ENCODE measurements at places on chromosomes 13 and 19. TPM values are rescaled to one million over a fixed set of nuclear protein-coding genes. Genes with fewer than 3 reads are reported as not detected.

PLK5 gene
- total RNA-seq = not detected

CCDC70 gene
- total RNA-seq = not detected

AKAP11 gene
- total RNA-seq = 42.0 TPM

PRTN3 gene
- total RNA-seq = not detected

PDX1 gene
- not detected for total RNA-seq

DNMT1 gene
- total RNA-seq = 355 TPM

UGGT2 gene
- total RNA-seq = not detected

PEG3 gene
- not detected for total RNA-seq

TMEM190 gene
- not detected for total RNA-seq

SULT2B1 gene
- total RNA-seq = not detected

IGLON5 gene
- 0.19 TPM for total RNA-seq

ZNF426 gene
- total RNA-seq = 15.6 TPM

MYBPC2 gene
- total RNA-seq = 0.04 TPM

CEACAM3 gene
- total RNA-seq = not detected

GNA15 gene
- 2.9 TPM for total RNA-seq

ZNF723 gene
- not detected for total RNA-seq

ZNF69 gene
- 3.0 TPM for total RNA-seq

PRSS57 gene
- not detected for total RNA-seq

APOC4 gene
- not detected for total RNA-seq

CAPN12 gene
- total RNA-seq = 3.3 TPM

S1PR4 gene
- 44.4 TPM for total RNA-seq

MCF2L gene
- total RNA-seq = 7.9 TPM

S1PR2 gene
- total RNA-seq = 14.3 TPM

KLK4 gene
- not detected for total RNA-seq

ZNF223 gene
- 1.3 TPM for total RNA-seq

MEDAG gene
- total RNA-seq = not detected

FBXO27 gene
- total RNA-seq = 0.82 TPM

TBXA2R gene
- 2.7 TPM for total RNA-seq

KIRREL2 gene
- 1.0 TPM for total RNA-seq

KCNN1 gene
- total RNA-seq = not detected

FPR3 gene
- total RNA-seq = not detected

POU2F2 gene
- 57.1 TPM for total RNA-seq

CGB8 gene
- not detected for total RNA-seq

SLC35E1 gene
- total RNA-seq = 54.3 TPM

AMER2 gene
- not detected for total RNA-seq

KLK14 gene
- 0.57 TPM for total RNA-seq

PROSER1 gene
- 104 TPM for total RNA-seq

POSTN gene
- not detected for total RNA-seq

ZNF225 gene
- total RNA-seq = 2.8 TPM
